ENCODE measurements at places on chromosomes 3 and 15.

- DNase-seq = no peak
Measured at GRCh38 chr3:13427662-13428603, 7.8 kb upstream of the NUP210 start.

DNA sequence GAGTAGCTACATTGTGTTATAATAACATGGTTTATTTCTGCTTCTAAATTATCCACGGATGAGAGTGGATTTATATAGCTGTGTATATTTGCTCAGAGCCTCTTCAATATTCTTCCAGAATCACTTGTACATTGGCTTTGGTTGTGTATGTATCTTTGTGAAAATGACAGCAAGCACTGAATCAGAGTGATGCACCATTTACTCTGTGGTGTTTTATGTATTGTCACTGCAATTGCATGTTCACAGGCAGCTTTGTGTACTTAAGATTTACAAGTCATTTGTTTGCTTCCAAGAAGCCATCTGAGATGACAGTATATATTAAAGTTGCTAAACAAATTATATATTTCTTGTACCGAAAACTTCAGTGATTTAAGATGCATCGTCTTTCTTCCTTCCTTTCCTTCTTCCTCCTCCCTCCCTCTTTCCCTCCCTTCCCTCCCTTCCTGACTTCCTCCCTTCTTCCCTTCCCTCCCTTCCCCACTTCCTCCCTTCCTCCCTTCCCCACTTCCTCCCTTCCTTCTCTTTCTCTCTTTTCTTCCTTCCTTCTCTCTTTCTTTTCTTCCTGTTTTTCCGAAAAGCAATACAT lies 362.3 kb upstream of the GOLIM4 start:
- DNase-seq = no peak

- peak; percentile 59 for DNase-seq
Measured at GRCh38 chr3:69204315-69204957, 82.0 kb upstream of the LMOD3 start.

DNA sequence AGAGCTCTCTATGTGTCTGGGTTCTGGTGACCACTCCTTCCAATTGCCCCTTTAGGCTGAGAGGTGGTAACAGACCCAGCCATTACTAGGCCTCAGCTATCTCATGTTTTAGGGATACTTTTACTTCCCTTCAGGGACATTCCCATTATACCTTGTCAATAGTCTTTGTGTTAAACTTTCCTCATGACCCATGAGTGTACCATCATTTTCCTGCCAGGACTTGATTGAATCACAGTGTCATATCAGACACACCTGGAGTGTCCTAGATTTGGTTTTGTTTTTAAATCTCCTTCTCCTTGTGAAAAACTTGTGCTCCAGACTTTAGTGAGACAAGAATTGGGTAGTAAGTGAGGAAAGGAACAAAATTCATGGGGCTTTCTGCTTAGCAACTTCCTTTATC lies 136.6 kb downstream of the KCNAB1 start:
- DNase-seq = no peak

- DNase-seq = no peak
Measured at GRCh38 chr15:72614810-72615532, 39.5 kb upstream of the GOLGA6B start.

- no peak for DNase-seq
Measured at GRCh38 chr3:59446775-59447465, 397.1 kb upstream of the CFAP20DC start.

DNA sequence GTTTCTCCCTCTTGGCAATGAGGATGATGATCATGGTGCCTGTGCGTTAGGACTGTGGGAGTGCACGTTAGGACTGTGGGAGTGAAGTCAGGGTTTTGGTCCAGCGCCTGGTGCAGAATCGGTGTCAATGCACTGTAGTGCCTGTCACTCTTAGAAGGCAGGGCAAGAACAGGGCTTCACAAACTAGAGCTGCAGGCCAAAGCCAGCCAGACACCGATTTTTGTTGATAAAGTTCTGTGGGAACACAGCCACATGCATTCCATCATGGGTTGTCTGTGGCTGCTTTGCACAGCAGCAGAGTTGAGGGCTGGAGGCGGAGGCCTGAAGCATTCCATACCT lies 32.6 kb upstream of the NR2C2 start:
- DNase-seq = no peak

DNA sequence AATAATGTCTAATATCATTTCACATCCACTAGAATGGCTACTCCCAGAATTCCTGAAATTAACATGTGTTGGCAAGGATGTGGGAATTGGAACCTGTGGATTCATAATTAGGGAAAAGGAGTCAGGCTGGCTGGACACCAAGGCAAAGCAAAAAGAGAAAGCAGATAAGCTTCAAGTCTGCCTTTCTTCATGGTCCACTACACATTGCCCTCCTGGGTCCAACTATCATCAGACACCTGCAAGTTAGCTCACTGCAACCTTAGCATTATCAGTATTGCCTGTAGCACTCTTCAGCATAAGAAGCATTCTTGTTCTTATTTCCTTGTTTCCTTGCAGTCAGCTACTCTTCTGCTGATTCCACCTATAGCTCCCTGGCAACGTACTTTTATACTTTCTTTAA lies 124.3 kb downstream of the ZNF280D start:
- DNase-seq = no peak

DNA sequence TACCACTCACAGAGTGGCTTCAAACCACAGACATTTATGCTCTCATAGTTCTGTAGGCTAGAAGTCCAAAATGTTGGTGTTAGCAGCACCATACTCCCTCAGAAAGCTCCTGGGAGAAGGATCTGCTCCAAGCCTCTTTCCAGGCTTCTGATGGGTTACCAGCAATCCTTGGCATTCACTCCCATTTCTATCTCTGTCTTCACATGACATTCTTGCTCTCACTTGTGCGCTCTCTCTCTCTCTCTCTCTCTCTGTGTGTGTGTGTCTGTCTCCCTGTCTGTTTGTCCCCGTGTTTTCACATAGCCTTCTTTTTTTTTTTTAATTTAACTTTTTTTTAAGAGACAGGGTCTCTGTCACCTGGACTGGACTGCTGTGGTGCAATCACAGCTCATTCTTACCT lies 26.3 kb downstream of the CDAN1 start:
- no peak for DNase-seq

GRCh38 chr3:194205675-194206133 lies 69.8 kb downstream of the HES1 start:
- no peak for DNase-seq

DNA sequence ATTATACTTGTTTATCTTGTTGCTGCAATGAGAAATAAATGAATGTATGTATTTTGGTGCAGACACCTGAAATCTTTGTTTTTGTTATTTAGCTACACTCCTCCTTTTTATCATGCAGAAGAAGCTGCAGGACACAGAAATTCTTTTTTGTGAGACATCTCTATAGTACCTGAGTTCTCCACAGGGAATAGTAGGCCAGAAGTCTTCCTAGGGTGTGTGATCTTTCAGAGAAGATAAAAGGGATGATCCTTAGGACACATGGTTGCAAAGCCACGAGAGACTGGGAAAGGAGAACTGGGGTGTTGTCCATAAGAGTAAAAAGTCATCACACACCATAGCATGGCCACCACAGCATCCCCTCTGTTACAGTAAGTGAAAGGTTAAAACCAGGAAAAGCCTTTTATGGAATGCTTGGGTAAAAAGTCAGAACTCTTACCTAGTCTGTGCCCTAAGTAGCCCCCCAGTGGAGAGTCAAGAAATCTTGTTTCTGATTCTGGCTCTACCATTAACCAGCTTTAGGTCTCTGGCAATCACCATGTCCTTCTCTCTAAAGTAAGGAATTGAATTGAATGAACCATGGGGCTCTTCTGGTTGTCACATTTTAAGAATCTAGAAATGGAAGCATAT lies 31.9 kb upstream of the ADGRG7 start:
- DNase-seq = no peak

- no peak for DNase-seq
Measured at GRCh38 chr15:25858952-25859760, 4.0 kb downstream of the ATP10A start.

- no peak for DNase-seq
Measured at GRCh38 chr3:113265231-113265630, 53.9 kb downstream of the BOC start.

- DNase-seq = no peak
Measured at GRCh38 chr3:148131990-148132638, 565.6 kb upstream of the AGTR1 start.

DNA sequence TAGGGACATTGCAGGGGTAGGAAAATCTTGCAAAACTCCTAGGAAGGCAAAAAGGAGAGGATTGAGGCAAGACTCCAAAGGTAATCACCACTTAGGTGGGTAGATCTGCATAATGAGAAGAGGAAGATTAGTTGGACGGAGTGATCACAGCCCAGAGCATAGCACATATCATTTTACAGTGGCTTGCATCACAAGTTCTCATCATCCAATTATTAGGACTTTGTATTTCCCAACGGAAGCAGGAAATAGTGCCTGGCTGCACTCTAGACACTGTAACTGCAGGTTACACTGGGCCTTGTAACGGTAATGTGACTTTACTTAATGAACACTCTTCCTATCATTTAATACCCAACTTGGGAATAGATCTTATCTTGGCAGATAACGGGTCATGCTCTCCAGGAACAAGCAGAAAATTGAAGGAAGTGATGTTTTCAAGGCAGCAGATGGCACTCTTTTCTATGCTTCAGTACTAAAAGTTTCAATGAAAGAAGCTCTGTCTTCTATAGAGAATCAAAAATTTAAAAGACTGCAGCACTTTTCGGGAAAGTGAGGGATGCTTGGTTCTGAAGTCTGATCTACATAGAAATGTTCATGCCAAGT lies 101.9 kb upstream of the KCNMB2 start:
- no peak for DNase-seq

DNA sequence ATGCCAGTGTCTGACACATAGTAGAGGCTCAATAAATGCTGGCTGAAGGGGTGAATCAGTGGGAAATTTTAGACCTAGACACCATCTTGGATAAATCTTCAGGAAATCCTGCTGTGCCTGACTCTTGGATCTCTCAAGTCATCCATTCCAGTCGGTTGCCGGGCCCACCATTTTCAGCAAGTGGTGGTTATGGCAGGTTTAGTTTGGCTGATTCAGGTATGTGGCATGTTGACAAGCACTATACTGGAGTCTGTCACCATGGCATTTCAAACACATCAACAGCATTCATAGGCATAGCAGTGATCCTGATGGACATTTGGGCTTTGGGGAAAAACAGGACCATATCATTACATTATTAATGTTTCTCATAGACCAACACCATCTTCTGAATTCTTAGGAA lies 25.7 kb upstream of the APH1B start:
- no peak for DNase-seq

GRCh38 chr15:77567202-77567601 lies 65.5 kb downstream of the LINGO1 start:
- DNase-seq = no peak

DNA sequence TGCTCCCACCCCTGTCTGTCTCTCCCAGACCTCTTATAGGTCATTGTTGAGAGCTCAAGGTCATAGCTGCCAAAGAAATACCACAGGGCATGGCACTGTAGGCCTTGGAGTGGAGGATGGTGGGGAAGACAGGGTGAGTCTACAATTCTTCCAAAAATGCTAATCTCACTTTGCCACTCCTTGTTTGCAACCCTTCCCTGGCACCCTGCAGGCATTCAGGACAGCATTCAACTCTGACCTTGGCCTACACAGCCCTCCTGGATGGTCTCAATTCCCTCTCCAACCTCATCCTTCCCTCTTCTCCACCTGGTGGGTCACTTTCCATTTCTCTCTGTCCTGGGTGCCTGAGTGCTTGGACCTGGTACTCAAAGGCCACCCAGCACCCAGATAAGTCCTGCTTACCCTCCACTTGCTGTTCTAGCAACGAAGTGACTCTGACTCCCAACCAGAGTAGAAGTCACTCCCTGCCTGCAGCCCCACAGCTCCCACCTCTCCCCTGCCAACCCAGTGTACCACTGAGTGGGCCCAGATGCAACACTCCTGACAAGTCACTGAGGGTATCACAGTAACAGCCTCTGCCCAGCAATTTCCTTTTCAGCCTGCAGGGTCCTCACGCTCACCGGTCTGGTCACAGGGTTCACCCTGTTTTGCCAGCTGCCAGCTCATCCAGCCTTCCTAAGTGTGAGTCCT lies 36.6 kb downstream of the AMOTL2 start:
- no peak for DNase-seq

DNA sequence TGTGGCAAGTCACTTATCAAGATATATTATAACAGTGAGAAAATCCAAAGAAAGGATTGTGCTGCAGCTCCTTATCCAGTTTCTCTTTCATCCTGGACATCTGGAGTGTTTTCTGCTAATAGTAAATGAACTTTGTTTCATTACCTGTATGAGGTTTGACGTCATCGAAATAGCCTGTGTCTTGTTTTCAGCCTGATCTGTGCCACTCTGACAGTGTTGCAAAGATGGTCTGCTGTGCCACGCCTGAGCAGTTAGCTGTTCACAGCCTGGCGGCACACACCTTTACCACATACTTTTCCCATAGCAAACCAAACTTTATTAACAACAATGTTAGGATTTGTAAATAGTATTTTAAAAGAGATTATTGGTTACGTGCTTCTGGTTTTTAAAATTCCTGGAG lies 34.0 kb downstream of the YEATS2 start:
- no peak for DNase-seq

DNA sequence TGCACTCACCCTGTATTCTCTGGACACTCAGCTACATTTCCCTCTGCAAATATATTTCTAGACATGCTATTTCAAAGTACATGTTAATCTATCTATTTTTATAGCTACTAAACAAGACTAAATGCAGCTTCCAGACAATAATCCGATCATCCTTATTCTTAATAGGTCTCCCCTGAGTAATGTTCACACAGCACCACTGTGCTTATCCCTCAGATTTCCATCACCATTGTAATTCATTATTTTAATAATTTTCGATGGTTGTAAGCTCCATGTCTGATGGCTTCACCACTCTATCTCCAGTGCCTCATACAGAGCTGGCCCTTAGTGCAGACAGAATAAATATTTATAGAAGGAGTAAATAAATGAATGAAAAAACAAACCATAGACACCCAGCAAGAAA lies 117.5 kb downstream of the ANXA2 start:
- no peak for DNase-seq

GRCh38 chr3:17420668-17421067 lies 321.8 kb downstream of the TBC1D5 start:
- no peak for DNase-seq

- no peak for DNase-seq
Measured at GRCh38 chr3:71195492-71195891, 388.0 kb downstream of the FOXP1 start.

DNA sequence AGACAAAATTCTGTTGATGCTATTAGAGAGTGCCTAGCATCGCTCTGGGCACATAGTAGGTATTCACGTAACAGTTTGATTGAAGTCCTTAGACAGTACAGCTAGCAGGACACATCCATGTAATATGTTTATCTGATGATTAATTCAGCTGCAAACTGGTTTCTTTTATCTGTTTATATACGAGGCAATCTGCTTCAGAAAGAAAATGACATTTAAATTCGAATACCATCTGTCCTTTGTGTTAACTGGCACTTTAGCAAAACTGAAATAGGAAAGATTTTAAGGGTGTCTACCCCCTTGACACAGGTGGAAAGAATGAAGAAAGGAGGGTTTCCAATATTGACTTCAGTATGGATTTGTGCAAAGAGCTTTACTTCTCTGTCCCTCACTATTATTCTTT lies 192.5 kb downstream of the MFSD1 start:
- DNase-seq = no peak

DNA sequence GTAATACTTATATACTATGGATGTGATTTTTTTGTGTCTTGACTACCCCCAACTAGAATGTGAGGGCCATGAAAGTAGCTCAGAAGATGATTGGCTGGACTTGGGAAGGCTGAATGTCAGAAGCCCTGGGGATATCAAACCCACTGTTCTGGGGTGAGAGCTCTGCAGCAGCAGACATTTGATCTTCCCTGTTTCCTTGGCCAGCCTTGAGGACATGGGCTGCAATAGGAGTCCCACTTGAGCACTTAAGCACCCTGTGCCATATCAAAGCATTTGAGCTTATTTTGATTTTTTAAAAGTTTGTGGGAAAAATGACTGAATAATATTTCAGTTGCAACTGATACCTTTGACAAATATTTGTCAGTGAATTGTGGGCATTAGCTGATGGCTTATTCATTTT lies 21.7 kb downstream of the GTF2E1 start:
- DNase-seq = no peak

All from stimulated activated CD4-positive, alpha-beta T cell treated with anti-CD3 and anti-CD28 coated beads, Interleukin-15, amount 100 ng/mL, for 48 hours (primary cell).